ENCODE measurements at places on chromosomes 5 and 9.

DNA sequence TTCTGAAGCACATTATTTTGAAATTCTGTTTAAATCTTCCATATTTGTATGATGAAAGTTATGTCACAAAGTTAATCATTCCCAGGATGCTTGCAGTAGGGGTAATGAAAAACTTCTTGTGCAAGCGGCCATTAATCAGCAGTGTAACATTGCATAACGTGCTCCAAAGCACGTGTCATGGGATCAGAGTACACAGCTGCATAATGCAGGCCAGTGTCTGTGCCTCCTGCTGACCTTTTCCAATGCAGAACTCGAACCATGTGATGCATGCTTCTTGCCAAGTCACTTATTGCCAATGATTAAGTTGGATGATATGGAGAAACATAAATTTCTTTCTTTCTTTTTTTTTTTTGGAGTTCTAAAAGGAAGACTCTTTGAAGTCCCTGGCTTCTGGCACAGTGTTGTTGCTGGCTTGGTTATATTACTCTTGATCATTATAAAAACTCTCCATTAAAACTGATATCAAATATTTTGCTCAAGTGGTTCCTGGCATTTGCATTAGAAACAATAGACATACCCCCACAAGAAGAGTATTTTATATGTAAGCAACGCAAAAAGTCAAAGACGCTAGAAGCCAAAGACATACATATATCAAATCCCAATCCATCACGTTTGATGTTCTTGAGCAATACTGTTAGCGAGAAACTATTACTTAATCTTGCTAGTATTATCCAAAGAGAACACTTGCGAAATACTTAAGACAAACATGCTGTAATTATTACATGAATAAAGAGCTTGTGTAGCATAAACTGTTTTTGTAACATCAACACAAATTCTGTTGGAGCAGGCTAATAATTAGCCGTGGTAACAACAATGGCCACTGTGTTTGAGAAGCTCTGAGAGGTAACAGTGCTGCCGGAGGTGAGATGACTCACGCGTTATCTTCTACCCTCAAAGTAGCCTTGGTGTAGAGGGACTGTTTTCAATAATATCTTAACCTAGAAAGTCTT is 164.2 kb downstream of the AUH start:
- DNase-seq: no peak

DNA sequence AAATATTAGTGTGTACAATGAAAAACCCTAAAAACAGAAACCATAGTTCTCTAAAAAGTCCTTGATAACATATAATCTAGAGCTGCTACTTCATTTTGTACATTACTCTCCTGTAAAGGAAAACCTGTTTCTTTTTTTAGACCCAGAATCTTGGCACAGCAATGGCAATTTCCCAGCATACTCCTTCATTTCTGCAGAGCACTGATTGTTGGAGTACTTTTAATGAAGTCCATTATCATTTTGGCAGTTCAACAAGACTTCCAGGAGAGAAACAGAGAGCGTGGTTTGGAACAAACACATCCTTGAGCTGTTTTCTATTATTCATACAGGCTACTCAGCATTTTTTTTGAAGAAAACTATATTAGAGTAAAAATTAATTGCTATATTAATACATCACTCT is 22.7 kb upstream of the MROH2B start:
- DNase-seq: no peak

- no peak for DNase-seq
Measured at GRCh38 chr5:61402244-61402823, 70.3 kb downstream of the ZSWIM6 start.

- no peak for DNase-seq
Measured at GRCh38 chr5:135323701-135324132, 75.3 kb downstream of the MACROH2A1 start.

GRCh38 chr9:28925157-28925556 is 1351.9 kb upstream of the C9orf72 start:
- DNase-seq: no peak

- DNase-seq: no peak
Measured at GRCh38 chr5:157582731-157583620, 7.4 kb upstream of the ADAM19 start.

GRCh38 chr5:59418808-59419207 is 474.7 kb downstream of the PDE4D start:
- no peak for DNase-seq

- DNase-seq: no peak
Measured at GRCh38 chr9:83299571-83299970, 236.6 kb upstream of the RASEF start.

All from stimulated activated CD4-positive, alpha-beta T cell treated with anti-CD3 and anti-CD28 coated beads, Interleukin-2, amount 100 ng/mL, for 4 hours (primary cell).